Stimulated activated naive CD8-positive, alpha-beta T cell treated with anti-CD3 and anti-CD28 coated beads, Interleukin-15, Interleukin-2, amounts not matched to agents 100 U/mL and 50 U/mL, for 24 hours (primary cell): ENCODE measurements at places on chromosomes 4 and X.

GRCh38 chr4:142077048-142077447 is 440.7 kb downstream of the IL15 start:
- DNase-seq = no peak

- no peak for DNase-seq
Measured at GRCh38 chr4:41631523-41631922, 93.6 kb downstream of the LIMCH1 start.

DNA sequence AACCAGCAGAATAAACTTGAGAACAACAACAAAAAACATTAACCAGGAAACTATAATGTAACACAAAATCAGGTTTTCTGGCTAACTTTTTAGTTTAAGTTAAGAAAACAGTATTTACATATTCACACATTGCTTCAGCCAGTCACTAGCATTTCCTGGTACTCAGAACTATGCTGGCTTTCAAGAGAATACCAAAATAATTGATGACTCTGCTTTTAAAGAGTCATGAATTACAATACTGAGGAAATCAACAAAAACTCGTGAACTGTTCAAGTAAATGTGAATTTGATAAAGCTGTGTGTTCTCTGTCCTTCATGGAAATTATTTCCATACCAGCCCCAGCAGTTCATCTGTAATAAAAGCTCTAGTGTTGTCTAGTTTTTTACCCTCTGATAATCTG is 27.4 kb downstream of the PRSS12 start:
- no peak for DNase-seq

- DNase-seq = no peak
Measured at GRCh38 chr4:38281371-38282071, 321.3 kb downstream of the PTTG2 start.

- DNase-seq = no peak
Measured at GRCh38 chrX:69144838-69145680, 20.2 kb downstream of the PJA1 start.

DNA sequence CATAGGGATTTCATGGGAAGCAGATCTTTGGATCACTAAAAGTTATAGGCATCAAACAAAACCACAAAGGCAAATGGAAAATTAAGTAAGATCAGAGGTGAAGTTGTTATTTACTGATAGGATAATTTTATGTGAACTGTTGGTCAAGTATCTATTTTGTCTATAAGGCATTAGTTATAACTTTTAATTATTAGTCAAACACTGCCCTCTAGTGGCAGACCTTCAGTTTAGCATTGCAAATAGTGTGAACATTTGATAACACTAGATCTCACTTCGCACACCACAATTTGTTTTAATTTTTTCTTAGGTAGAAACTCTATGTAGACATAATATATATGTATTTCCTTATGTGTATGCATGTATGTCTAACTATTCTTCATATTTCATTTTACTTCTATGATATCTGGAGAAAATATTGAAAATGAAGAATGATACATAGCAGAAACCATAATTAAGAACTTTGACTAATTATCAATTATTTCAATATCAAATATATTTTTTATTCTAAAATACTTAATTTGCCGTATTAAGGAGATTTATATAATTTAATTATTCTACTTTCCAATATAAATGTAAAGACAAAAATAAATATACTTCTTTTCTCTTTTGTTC is 214.5 kb upstream of the TACR3 start:
- no peak for DNase-seq

DNA sequence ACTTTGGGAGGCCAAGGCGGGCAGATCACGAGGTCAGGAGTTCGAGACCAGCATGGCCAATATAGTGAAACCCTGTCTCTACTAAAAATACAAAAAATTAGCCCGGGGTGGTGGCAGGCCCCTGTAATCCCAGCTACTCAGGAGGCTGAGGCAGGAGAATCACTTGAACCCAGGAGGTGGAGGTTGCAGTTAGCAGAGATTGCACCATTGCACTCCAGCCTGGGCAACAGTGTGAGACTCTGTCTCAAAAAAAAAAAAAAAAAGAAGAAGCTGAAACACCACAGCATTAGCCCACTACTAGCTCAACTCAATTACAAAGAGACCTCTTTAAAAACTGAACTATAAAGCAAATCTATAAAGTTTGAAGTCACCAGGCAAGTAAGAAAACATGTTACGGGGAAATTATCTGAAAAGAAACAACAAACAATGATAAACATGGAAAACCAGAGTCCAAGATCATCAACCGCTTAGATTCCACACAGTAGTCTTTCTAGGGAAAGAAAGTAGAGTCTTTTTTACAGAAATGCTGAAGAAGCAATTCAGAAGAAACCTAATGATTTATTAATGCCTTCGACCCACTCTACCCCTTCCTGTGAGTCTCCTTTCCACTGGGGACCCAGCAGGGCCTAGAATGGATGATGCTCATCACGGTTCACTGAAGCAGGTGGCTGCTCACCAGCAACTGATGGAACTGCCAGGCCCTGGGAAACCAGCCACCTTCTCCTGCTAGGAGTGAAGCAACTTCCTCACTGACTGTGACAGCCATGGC is 6.6 kb downstream of the SAT1 start:
- DNase-seq = no peak

- DNase-seq = no peak
Measured at GRCh38 chr4:89781321-89781720, 55.6 kb downstream of the SNCA start.

- no peak for DNase-seq
Measured at GRCh38 chr4:173461170-173461569, 62.3 kb upstream of the SCRG1 start.
